ENCODE measurements at places on chromosomes 16 and 17.

- no peak for DNase-seq
These were observed 2.7 kb upstream of the ZC3H7A start for GRCh38 chr16:11799509-11800381.

- no peak for DNase-seq
These were observed 65.7 kb upstream of the BCAR1 start for GRCh38 chr16:75317101-75317522.

GRCh38 chr17:72531729-72532128, 410.9 kb downstream of the SOX9 start:
- no peak for DNase-seq

- DNase-seq, result no peak
These were observed 120.7 kb downstream of the GAS7 start for GRCh38 chr17:10077561-10078299.

- no peak for DNase-seq
These were observed 27.1 kb upstream of the ANKFN1 start for GRCh38 chr17:56125830-56126819.

- DNase-seq, result peak; percentile 82
These were observed 9.2 kb downstream of the SNN start for GRCh38 chr16:11677451-11677951.

- no peak for DNase-seq
These were observed 27.4 kb downstream of the RAB11FIP4 start for GRCh38 chr17:31418773-31419350.

GRCh38 chr16:1002399-1003166, 21.0 kb downstream of the SOX8 start:
- DNase-seq, result peak; percentile 91

DNA sequence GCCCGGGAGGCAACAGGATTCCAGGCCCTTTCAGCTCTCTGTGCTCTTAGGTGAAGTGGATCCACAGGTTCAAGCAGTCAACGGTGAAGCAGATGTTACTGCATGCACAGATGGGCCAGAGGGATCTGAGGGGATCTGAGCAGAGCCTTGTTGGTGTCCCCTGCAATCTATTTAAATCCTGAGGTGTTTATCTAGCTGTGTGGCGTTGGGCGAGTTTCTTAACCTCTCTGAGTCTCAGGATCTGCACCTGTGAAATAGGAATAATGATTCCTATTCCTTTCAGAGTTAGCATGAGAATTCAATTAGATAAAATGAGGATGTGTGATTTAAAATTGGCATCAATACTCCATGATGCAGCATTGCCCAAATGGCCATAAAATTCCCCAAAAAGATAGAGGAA, 237.3 kb upstream of the CDH5 start:
- no peak for DNase-seq

- DNase-seq, result no peak
These were observed at the start of gene HS3ST4 for GRCh38 chr16:25691519-25692091. HS3ST4 (plus strand) TSS chr16:25691959.

DNA sequence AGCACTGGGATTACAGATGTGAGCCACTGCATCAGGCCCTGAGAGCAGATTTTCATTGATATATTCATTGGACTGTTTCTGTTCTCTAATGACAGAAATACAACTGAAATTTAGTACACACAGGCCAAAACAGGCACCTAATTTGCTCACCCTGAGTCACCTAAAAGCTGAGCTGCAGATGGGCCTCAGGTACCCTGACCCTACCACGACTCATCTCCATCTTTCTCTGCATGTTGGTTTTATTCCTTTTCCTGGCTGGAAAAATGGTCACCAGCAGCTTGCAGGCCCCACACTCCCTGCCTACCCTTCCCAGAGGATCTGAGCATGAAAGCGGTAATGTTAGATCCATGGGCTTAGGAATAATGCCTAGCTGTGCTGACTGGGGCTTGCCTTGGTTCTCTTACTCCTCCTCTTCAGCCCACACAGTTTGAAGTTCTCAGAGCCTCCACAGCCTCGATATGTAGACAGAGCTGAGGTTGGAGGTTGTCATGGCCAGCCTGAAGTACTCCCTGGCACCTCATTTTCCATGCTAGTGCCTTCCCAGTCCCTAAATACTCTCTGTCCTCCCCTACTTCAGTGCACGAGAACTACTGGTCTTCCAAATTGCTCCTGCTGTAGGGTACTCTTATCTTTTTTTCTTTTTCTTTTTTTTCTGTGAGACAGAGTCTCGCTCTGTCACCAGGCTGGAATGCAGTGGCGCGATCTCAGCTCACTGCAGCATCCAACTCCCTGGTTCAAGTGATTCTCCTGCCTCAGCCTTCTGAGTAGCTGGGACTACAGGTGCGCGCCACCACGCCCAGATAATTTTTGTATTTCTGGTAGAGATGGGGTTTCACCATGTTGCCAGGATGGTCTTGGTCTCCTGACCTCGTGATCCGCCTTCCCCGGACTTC, 51.1 kb downstream of the CENPV start:
- DNase-seq, result no peak

- DNase-seq, result no peak
These were observed 4.3 kb upstream of the GP2 start for GRCh38 chr16:20331635-20332034.

DNA sequence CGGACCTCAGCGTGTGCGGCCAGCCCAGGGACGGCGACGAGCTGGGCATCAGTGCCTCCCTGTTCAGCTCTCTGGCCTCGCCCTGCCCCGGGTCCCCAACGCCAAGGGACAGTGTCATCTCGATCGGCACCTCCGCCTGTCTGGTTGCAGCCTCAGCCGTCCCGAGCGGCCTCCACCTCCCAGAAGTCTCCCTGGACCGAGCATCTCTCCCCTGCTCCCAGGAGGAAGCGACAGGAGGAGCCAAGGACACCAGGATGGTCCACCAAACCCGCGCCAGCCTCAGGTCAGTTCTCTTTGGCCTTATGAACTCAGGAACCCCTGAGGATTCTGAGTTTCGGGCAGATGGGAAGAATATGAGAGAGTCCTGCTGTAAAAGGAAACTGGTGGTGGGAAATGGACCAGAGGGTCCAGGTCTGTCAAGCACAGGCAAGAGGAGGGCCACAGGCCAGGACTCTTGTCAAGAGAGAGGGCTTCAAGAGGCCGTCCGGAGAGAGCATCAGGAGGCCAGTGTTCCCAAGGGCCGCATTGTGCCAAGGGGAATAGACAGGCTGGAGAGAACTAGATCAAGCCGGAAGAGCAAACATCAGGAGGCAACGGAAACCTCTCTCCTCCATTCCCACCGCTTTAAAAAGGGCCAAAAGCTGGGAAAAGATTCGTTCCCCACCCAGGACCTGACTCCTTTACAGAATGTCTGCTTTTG, 825 bp downstream of the HASPIN start:
- no peak for DNase-seq

- no peak for DNase-seq
These were observed 5.6 kb upstream of the CARHSP1 start for GRCh38 chr16:8874388-8874787.

DNA sequence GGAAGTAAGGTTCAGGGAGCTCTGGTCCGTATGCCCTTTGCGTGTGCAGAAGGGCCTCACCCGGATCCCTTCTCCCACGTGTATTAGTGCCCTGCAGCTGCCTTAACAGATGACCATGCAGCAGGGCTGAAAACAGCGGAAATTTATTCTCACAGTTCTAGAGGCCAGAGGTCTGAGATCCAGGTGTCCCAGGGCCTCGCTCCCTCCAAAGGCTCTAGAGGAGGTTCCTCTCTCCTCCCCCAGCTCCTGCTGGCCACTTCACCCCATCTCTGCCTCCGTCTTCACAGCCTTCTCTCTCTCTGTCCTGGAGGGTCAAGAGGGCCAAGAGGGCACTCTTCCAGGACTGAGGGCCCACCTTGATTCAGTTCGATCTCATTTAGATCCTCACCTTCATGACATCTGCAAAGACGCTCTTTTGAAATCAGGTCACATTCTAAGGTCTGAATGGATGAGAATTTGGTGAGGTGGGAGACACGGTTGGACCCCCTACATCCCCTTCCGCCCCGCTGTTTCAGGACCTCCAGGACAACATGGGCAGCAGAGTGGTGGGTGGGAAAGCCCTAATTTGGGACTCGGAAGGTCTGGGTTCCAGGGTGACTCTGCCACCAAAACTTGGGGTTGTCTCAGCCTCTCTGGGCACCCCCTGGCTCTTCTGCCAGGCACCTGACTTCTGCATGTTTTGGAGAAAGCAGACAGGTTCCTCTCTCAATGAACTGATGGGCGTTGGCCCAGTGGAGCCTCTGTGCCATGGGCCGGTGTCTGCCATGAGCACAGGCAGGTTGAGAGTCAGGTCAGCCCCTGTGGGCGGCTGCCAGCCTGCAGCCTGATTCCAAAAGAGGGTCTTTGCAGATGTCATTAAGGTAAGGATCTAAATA, 361.2 kb downstream of the SEC14L1 start:
- DNase-seq, result no peak

GRCh38 chr17:2749784-2750181, 331 bp upstream of the CCDC92B start:
- peak; percentile 7 for DNase-seq

GRCh38 chr17:15231851-15232516, 33.1 kb downstream of the PMP22 start:
- DNase-seq, result no peak

- DNase-seq, result no peak
These were observed 41.6 kb downstream of the SPAG9 start for GRCh38 chr17:51079049-51079448.

DNA sequence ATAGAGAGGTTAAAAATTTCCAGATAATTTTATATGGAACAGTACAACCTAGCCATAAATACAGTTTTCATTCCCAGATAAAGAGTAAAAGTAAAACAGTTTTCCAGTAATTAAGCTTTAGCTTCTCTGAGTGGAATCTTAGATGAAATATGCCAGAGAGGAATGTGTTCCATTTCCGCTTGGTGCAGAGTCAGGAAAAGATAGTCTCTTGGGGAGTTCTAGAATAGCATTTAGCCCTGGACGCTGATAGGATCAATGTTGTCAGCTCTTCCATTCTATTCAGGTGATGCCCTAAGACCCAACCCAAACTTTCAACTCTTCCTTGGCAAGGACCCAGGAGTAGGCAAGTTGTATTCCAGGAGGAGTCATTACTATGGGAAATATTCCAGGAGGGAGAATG, 30.9 kb upstream of the ABCA3 start:
- no peak for DNase-seq

DNA sequence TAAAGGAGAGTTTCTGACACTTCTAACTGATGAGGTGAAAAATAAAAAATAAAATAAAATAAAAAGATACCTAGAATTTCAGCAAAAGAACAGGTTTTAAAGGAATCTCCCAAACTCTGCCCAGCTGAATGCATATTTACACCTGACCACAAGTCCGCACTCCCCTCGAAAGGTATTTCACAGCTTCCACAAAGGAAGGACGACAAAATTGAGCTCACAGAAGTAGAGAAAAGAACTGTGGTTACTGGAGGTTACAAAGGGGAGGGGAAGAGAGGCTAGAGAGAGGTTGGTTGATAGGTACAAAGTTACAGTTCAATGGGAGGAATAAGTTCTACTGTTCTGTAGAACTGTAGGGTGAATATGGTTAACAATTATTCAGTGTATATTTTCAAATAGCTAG, 5.0 kb downstream of the LITAF start:
- no peak for DNase-seq

DNA sequence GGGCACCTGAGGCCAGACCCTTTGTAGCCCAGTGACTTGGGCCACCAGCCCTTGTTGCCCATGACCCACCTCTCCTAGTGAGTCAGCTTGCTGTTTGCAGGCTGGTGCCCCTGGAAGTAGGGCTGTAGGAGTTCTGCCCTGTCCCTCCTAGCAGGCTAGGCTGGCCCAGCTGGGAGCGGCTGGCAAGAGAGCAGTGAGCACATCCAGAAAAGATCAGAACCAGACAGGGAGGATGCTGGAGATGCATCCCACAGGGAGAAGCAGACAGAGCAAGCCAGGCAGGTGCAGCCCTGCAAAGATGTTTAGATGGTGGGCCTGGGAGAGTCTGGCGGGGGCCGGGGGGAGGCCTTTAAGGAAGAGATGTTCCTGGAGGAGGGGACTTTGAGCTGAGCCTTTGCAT, 2.4 kb downstream of the SLC5A10 start:
- DNase-seq, result no peak

DNA sequence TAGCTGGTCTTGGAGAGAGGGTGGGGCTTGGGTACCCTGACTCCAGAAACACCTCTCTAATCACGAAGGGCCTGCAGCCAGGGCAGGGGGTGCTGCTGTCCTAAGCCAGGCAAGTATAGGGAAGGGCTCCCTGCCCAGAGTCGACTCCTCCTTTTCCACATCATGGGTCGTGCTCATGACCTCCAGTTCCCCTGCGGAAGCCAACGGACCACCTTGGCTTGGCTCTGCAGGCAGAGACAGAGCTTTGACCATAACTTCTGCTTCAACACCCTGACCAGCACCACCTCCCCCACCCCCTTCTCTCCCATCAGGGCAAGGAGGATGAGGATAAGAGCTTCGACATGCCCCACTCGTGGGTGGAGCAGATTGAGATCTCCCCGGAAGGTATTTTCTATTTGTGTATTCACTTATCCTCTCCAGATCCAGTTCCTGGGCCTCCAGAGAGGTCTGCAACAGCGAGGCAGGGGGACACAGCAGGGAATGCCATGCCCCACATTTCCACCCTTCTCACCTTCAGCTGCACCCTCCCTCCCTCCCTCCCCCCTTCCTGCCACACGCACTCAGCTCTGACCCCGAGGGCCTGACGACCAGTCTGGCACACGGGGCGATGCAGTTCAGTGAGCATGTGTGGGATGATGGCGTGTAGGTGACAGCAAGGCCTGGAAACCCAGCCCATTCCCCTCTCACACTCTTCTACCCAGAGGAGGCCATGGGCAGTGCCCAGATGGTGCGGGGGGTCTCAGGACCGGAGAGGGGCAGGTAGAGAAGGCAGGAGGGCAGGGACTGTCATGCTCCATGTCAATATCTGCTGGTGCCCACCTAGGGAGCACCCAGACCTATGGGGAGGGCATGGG, 14.0 kb upstream of the KATNB1 start:
- no peak for DNase-seq

- DNase-seq, result no peak
These were observed 217.1 kb downstream of the HS3ST3A1 start for GRCh38 chr17:13384626-13385025.

GRCh38 chr16:19912455-19913339, 28.0 kb upstream of the GPRC5B start:
- peak; percentile 34 for DNase-seq

DNA sequence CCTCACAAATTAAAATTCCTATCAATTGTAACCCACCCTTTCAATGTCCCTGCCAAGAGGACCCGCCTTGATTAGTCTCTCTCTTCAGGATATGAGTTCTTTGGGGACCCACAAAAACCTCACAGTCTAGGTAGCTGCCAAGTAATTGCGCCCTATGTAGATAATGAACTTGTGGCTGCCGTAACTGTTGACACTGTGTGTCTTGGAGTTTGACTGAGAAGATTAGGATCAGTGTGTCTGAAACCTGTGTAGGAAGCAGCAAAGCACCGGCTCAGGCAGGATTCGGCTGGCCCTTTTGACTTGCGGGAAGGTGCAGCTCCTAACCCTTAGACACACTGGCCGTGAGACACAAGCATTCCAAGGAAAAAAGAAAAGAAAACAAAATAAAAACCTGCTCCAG, 17.8 kb upstream of the SLC6A4 start:
- DNase-seq, result no peak

- DNase-seq, result no peak
These were observed 66.1 kb upstream of the SMURF2 start for GRCh38 chr17:64728041-64728695.

- DNase-seq, result no peak
These were observed 59.2 kb upstream of the ZNF750 start for GRCh38 chr17:82898976-82899514.
